Astrocyte (in vitro differentiated cells and primary cell): ENCODE measurements at places on chromosomes 7 and 10.
A peak's percentile ranks its signal among the peaks of the same experiment; 100 is the strongest.

- DNase-seq: no peak
Measured at GRCh38 chr10:102285133-102285532, 39.8 kb downstream of the GBF1 start.

DNA sequence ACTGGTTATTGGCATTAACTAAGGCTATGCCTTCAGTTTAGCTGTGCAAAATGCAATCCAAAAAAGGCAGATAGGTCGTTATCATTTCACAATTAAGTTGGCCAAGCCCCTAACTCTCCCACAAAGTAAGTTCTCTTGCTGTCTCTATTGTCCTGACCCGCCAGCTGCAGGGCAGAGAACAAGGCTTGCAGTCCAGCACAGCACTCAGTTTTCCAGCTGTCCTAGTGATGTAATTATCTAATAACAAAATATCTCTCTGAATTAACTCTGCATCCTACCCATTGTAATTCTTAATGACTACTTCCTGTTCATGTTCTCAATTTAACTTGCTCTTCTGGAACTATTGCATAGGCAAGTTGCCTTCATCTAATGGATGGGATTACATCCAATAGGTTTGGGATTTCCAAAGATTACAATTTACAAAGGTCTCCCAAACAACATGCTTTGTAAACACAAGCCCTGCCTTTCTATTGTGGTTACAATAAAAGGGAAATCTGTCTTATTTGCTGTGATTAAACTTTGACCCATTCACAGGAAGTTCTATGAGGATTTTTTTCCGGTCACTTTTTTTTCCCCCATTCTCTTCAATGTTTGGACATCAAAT lies 55.2 kb downstream of the CDK6 start:
- DNase-seq: no peak

- no peak for DNase-seq
Measured at GRCh38 chr7:35712563-35713226, 17.8 kb upstream of the HERPUD2 start.

- no peak for DNase-seq
Measured at GRCh38 chr7:70595370-70595754, 536.6 kb upstream of the GALNT17 start.

GRCh38 chr7:91796122-91796521 lies 84.4 kb downstream of the MTERF1 start:
- no peak for DNase-seq

DNA sequence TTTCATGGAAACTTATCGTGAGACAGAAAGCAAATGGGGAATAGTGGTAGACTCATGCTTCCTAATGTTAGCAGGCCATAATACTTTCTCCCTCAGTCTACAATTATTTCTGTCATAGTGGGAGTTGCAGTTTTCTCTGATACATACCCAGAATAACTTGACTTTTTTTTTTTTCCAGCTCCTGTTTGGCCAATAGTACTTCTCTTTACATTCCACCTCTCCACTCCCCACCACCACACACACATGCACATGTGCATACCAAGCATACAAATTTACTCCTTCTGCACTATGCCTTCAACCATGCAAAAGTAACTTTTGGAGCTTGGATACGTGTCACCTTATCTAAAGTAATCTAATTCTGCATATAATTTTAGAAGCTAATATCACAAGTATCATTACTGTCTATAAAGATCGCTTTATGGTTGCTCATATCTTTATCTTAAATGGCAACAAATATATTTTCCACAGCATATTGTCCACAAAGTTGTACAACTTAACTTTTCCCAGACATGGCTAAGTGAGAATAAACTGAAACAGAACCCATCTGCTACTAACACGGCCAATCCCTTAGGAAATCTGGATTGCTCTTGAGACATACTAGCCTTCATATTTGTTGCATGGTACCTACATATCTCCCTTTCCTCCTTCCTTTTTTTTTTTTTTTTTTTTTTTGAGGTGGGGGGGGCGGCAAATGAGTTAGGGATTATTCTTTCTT lies 49.0 kb downstream of the TES start:
- peak; percentile 42 for DNase-seq

GRCh38 chr10:101875068-101875688 lies 31.6 kb upstream of the KCNIP2 start:
- no peak for DNase-seq

GRCh38 chr10:32210306-32211045 lies 136.5 kb downstream of the EPC1 start:
- peak; percentile 31 for DNase-seq

GRCh38 chr10:56240471-56240870 lies 120.6 kb downstream of the ZWINT start:
- no peak for DNase-seq

DNA sequence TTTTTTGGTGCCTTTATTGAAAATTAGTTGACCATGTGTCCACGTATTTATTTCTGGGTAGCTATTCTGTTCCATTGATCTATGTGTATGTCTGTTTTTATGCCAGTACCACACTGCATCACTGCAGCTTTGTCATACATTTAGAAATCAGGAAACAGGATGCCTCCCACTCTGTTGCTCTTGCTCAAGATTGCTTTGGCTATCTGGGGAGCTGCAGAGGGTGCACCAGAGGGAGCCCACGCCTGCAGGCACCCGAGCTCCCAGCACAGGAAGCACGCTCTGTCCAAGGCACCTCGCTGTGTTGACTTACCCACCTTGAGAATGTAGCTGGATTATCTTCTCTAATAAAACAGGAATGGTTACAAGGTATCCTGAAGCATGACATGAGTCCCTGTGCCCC lies 301.7 kb downstream of the TCERG1L start:
- no peak for DNase-seq

DNA sequence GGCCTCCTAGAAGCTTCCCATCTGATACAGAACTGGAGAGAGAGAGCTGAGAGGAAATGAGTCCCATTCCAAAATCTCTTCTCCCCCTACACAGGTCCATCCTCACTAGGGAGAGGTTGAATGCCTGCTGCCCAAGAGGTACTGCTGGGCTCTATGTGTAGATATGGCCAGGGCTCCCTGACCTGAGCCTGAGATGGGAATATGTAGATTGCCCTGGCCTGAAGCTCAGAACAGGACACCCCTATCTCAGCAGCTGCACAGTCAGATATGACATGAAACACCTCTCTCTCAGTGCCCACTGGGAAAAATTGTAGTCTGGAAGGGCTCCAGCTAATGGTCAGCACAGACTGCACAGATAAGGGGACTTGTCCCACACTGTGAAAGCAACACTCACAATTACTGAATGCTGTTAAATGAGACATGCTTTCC lies 3.1 kb upstream of the IFIT1B start:
- no peak for DNase-seq

DNA sequence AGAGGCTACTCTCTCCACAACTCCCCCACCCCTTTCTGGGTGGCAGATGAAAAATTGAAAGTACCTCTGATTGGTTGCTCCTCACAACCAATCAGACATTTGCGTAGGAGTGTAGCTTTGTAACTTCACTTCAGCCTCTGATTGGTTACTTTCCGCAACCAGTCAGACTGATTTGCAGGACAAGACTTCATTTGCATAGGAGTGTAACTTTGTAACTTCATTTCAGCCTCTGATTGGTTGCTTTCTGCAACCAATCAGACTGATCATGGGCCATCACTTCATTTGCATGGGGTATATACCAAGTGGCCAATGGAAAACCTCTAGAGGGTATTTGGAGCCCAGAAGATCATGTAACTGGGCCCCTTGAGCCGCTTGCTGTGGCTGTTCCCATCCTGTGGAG lies 25.6 kb downstream of the CDNF start:
- no peak for DNase-seq

DNA sequence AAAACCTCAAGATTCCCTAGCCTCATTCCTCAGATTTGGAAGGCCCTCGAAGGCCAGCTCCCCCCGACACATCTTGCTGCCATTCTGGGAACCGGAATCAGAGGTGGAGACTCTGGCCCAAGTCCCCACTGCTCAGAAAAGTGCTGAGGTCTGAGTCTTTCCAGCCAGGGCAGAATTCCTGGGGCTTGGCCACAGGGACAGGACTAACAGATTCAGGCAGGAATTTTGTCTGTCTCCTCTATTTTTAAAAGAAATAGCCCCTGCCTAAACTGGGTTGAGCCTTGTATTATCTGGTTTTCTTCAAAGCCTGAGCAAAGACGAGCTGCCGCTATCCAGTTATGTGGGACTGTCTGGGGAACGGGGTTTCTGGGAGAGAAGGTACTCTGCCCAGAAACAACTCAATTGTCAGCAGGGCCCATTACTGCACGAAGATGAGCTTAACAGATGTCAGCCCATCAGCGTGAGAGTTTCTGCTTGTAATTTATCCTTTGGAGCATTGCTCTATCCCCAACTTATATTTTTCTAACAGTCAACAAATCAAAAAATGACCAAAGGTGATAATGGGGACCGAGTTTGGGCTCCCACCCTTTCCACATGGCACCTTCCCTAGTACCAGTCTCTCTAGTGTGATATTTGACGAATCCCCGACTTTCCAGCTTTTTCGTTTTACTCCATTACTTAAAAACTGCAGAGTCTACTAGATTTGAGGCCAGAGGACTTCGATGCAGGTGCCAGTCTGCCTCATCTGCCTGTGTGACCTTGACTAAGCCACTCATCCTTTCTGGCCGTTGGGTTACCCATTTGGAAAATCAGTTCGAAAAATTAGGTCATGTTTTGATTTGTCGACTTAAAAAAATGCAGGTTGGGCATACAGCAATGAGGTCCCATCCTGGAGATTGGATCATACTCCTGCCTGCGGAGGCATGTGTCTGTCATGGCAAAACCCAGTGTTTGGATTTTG lies 110.9 kb downstream of the WDR11 start:
- DNase-seq: no peak

- DNase-seq: no peak
Measured at GRCh38 chr10:62459500-62459899, 85.3 kb downstream of the ZNF365 start.

- DNase-seq: peak; percentile 42
Measured at GRCh38 chr10:119030421-119031250, 1.1 kb downstream of the NANOS1 start.

DNA sequence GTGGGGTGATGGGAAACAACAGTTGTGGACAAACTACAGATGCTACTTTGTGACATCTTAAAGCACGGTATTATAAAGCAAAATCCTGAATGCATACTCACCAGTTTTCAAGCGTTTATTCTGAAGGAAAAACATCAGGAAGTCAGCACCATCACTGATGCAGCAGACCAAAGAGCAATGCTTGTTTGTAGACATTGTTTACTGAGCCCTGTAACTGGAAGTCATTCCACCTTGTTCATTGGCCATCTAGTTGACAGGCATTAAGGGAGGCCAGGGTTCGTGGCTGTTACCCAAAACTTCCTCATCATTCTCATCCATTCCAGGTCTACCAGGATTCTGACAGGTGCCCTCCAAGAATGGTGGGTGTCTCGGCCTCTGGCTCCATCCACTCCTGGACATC lies 55.3 kb upstream of the FAM204A start:
- no peak for DNase-seq

DNA sequence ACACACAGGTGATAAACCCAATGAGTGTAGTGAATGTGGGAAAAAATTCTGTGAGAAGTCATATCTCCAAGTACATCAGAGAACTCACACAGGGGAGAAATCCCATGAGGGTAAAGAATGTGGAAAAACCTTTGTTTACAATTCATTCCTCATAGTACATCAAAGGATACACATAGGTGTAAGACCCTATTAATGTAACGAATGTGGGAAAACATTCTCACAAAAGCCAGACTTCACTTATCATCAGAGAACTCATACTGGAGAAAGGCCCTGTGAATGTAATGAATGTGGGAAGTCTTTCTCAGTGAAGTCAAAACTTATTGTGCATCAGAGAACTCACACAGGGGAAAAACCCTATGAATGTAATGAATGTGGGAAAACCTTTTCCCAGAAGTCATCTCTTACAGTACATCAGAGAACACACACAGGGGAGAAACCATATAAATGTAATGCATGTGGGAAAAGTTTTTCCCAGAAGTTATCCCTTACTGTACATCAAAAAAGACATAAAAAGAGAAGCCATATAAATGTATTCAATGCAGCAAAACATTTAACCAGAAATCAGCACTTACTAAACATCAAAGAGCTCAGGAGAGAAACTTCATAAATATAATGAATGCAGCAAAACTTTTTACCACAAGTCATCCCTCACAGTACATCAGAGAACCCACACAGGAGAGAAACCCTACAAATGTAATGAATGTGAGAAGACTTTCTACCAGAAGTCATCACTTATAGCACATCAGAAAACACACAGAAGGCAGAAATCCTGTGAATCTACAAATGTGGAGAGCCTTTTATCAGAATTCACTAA lies 49.8 kb downstream of the ZNF239 start:
- DNase-seq: no peak

- no peak for DNase-seq
Measured at GRCh38 chr10:88980800-88981199, 9.8 kb upstream of the FAS start.
